ENCODE measurements at places on chromosomes 2 and 18. TPM values are rescaled to one million over a fixed set of nuclear protein-coding genes. Genes with fewer than 3 reads are reported as not detected.
A peak's percentile ranks its signal among the peaks of the same experiment; 100 is the strongest.

GRCh38 chr2:85734942-85735608 is 18.7 kb upstream of the ATOH8 start:
- no peak for DNase-seq

- no peak for DNase-seq
These were observed 297.0 kb upstream of the GULP1 start for GRCh38 chr2:187994464-187995331.

- DNase-seq, result no peak
These were observed 5.8 kb upstream of the FAM228A start for GRCh38 chr2:24169023-24169422.

DNA sequence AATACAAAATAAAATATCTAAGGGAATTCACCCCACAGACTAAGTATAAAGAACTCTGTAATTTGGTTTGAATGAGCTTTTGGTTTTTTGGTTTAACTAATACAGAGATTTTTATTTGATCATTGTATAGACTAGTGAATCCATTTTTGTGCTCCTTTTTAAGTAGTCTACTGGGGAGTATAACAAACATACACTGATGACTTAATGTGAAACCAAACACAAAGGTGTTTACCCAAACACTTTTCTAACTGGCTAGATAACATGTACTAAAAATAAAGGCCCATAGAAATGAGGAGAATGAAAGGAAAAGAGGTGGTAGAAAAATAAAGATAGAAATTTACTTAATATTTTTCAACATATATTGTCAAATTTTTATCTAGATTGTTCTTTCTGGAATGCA is 146.0 kb downstream of the NRXN1 start:
- DNase-seq, result no peak

GRCh38 chr18:1311376-1311775 is 406.7 kb downstream of the ADCYAP1 start:
- no peak for DNase-seq

- no peak for DNase-seq
These were observed 29.2 kb downstream of the EPAS1 start for GRCh38 chr2:46326231-46326980.

DNA sequence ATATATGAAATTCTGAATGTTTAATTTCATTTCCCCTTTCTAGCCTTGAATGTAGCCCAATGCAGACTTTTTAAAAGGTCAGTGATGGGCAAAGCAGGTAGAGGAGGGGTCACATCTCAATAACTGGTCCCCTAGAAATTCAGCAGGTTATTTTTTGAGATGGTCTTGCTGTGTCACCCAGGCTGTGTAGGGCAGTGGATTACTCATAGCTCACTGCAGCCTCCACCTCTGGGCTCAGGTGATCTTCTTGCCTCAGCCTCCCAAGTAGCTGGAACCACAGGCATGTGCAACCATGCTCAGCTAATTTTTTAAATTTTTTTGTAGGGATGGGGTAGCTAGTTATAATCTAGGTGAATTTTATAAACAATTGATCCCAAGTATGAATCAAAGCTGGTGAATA is 8.8 kb downstream of the IAH1 start:
- DNase-seq, result no peak

DNA sequence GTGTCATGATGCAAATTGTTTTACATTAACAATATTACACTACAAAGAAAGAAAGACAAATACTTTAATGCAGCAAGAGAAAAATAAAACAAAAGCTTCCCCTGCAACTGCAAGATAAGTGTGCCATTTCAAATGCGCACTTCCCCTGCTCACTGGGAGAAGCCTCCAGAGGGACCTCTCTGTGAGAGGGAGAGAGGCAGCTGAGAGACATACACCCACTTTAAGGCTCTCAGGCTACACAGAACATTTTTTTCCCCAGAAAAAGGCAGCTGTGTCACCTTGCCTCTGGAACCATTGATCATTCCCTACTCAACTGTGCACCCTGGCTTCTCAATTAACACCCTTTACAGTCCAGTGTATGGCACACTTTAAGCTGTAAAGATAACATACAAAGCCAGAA is 75.2 kb downstream of the DPP4 start:
- DNase-seq, result no peak

GRCh38 chr2:67489396-67489795 is 92.3 kb downstream of the ETAA1 start:
- no peak for DNase-seq

DNA sequence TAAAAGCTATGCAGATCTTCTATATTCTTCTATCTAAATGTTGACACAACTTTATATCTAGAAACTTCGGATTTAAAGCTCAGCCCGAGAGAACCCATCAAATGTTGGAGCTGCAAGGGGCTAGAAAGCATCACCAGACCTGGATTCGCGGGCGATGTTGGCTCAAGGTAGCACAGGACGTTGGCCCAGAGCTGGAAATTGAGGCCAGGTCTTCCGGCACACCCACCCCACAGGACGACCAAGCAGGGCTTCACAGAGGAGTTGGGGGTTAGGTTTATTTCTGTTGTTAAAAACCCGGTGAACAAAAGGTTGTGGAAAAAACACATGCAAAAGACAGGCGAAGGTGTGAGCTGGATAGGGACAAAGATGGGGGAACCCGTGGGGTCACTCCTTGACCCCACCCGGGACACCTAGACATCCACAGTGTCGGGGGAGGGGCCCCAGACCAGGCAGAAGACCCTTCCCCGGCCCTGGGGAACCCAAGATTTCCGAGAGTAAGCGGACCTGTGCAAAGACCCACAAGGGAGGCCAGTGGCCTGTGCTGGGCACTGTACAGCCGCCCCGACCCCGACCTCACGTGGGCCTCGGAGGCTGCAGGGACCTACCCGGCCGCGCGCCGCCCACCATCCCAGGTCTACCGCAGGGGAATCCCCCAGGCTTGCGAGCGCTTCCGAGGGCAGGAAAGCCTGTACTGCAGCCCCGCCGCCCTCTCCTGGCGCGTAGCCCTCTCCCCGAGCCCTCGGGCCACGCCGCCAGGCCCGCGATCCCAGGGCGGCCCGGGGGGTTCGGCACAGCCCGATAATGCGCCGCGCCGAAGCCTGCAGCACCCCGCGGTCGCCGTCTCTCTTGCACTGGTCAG is 1.8 kb upstream of the AGBL5 start:
- no peak for DNase-seq

GRCh38 chr2:50955081-50955480 is 76.9 kb downstream of the NRXN1 start:
- no peak for DNase-seq

DNA sequence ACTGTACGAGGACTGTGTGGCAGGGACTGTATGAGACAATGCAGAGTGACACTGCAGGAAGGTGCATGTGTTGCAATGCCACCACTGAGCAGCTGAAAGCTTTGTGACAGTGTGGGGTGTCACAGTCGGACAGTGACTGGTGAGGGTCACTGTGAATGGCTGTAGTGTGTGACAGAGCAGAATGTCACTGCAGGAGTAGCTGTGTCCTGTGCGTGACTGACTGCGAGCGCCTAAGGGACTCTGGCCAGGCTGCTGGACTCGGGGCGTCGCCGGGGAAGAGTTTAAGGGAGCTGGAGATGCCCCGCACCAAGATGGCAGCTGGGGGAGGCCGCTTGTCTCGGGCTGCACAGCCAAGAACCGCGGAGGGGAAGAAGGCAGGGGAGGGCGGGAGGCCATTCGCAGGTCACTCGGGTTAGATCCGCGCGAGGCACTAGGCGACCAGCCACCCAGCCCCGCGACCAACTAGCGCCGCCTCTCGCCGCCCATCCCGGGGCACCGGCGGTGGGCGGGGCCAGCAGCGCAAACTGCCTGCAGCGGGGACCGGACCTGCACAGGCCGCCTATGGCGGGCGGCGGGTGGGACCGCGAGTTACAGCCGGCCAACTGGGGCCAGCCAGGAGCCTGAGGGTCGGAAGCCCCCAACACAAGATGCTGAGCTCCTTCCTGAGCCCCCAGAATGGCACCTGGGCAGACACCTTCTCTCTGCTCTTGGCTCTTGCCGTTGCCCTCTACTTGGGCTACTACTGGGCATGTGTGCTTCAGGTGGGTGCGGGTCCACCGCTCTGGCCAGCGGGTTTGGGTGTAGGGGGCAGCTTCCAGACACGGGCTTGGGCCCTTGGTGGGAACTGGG is at the start of gene ABHD1:
ABHD1 (plus strand) TSS at position 514 of the 849 bp plus-strand sequence; CDS start at position 648, 134 bp downstream.
- no peak for DNase-seq

DNA sequence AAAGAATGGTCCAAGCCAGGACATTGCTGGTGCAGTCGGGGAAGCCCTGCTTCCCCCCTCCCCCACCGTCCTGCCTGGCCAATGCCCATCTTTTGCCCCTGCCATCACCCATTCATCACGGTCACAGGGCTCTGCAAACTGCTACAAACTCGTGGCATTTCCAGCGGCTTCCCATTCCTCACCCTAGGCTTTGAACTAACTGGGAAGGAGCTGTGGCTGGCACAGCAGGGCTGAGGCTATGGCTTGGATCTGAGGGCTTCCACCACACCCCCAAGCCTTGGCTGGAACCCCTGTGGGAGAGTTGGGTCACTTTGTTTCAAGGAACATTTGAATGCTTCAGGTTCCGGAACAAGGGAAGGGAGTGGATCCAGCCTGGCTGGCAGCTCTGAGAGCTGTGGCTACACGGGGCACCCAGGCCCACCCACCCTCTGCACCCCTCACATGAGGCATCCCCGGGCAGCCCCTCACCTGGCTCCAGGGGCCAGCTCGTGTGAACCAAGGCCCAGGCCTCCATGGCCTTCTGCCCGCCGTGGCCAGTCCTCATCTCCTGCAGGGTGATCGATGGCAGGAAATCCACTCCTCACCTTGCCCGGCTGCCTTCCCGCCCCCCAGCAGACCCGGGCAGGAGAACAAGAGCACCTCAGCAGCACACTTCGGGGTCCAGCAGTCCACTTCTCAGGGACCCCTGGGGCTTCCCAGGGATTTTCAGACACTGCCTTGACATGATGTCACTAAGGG is 58.8 kb upstream of the OTOS start:
- no peak for DNase-seq

GRCh38 chr2:234823877-234824376 is 127.9 kb upstream of the SH3BP4 start:
- DNase-seq, result peak; percentile 53

GRCh38 chr2:30590407-30590806 is 143.4 kb downstream of the LCLAT1 start:
- no peak for DNase-seq

- DNase-seq, result no peak
These were observed 34.6 kb upstream of the TBR1 start for GRCh38 chr2:161381546-161381945.

- DNase-seq, result no peak
These were observed 53.6 kb downstream of the SRD5A2 start for GRCh38 chr2:31526946-31527732.

- no peak for DNase-seq
These were observed 77.6 kb upstream of the ALPP start for GRCh38 chr2:232300894-232301387.

DNA sequence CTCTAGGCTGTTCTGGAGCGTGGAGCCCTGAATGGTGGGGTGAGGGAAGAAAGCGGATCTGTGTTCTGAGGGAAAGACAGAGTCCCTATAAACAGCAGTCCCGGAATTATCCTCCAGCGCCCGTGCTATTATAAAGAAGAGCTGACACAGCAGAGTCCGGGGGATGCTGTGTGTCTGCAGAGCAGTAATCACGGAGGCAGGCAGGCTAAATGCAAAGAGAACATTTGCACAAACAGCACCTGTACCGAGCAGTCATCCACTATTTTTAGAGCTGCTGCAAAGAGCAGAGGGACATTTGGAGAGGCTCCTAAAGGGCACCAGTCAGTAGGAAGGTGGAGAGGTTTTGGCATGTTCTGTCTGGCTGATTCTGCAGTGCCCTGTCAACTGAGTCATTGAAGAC is 293.8 kb upstream of the SLC14A2 start:
- no peak for DNase-seq

GRCh38 chr2:143142598-143142997 is 13.4 kb downstream of the ARHGAP15 start:
- DNase-seq, result no peak

GRCh38 chr2:16142383-16143361 is 202.3 kb downstream of the MYCN start:
- no peak for DNase-seq

DNA sequence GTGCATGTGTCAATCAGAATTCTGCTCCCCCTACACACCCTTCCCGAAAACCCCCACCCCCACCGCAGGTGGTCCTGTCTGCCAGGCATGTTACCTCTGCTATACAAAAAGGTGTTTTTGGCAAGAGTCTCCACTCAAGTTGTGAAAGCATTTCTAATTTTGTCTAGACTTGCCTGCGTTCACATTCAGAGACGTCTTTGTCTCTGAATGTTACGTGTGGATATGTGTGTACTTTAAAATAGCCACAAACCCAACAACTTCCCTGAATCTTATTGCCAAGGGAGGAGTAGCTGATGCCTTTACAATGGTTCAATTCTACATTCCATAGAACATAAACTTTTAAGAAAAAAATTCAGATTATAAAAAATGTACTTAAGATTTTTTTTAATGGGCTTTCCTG is 66.6 kb downstream of the ITGA4 start:
- DNase-seq, result no peak

DNA sequence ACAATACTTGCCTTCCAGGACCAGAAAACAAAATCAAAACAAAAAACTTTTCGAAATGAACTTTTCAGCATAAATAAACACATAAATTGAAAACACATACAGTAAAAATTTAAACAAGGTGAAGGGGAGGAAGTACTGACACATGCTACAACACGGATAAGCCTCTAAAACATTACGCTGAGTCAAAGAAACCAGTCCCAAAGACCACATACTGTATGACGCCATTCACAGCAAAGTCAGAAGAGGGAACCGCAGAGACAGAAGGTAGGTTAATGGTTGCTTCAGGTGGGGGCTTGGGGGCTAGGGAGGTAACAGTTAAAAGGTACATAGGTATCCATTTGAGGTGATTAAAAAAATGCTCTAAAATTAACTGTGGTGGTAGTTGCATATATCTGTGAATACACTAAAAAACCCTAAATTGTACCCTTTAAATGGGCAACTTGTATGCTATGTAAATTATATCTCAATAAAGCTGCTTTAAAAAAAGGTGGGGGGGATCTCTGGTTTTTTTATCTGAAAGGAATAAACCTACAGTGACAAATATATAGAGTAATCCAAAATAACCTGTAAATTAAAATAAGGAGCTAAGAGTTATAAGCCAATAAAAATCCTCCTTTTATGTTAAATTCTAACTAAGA is 7.1 kb downstream of the COX7A2L start:
- no peak for DNase-seq

FAM237A gene
- not detected for polyA plus RNA-seq

ERFE gene
- 0.70 TPM for polyA plus RNA-seq

LGALSL gene
- polyA plus RNA-seq, result 44.5 TPM

PIGN gene
- 36.4 TPM for polyA plus RNA-seq

SF3B6 gene
- 135 TPM for polyA plus RNA-seq

REG3A gene
- not detected for polyA plus RNA-seq

TNFRSF11A gene
- polyA plus RNA-seq, result 2.7 TPM

CIDEA gene
- not detected for polyA plus RNA-seq
